AG09309 (cell line): ENCODE measurements at places on chromosomes 2 and 18.

GRCh38 chr18:49668574-49669275, 106.9 kb downstream of the LIPG start:
- no peak for DNase-seq

DNA sequence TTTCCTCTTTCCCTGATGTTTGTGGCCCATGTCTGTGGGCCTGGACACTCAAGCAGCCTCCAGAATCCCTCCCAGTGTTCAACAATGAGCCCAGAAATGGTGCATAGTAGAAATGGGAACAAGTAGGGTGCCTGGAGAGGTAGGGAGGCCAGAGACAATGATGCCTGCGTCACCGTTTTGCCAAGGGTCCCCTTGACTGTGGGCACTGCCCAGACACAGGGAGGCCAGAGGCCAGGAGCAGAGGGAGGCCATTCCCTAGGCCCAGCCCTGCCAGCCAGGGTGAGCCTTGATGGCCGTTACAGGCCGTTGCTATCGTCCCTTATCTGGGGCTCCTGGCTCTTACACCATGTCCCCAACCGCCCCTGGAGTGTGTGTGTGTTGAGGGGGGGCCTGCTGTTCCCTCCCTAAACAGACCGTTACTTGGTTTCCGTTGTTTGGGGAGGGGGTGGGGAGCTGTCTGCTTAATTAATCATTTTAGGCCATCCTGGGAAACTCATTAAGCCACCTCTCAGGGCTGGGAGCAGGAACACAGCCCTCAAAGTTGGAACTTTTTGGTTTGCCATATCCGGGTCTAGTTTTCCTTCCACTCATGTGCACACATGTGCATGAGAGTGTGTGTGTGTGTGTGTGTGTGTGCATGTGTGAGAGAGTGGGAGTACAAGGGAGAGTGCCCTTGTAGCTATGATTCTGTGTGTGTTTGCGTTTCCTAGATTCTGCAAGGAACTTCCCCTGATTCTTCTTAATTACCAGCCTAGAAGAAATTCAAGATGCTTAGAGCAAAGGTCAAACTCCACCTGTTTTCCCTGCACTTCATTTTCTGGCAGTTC, 135.2 kb upstream of the HAAO start:
- DNase-seq: no peak

- DNase-seq: no peak
Measured at GRCh38 chr2:169348321-169349024, 13.9 kb downstream of the LRP2 start.

- DNase-seq: no peak
Measured at GRCh38 chr2:105744909-105745853, at the start of gene NCK2. Gene NCK2 (plus strand): TSS chr2:105744912. CDS start chr2:105855064, 110,152 bp downstream.

DNA sequence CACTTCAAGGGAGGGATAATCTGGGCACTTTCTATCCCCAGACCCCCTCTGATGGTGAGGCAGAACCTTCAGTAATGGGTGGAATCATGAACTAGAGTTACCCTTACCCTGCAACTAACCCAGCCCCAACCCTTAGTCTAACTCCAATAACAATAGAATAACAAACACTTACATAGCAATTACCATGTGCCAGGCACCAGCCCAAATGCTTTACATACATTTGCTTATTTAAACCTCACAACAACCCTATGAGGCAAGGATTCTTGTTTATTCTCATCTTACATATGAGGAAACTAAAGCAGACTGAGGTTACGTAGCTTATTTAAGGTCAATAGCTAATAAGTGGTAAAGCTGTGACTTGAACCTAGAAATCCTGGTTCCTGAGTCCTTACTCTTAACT, 132.8 kb downstream of the CYP26B1 start:
- no peak for DNase-seq

GRCh38 chr2:197131558-197131855, 179.1 kb downstream of the ANKRD44 start:
- DNase-seq: no peak

GRCh38 chr2:224941960-224942359, 100.3 kb downstream of the DOCK10 start:
- DNase-seq: no peak

- DNase-seq: peak; percentile 97
Measured at GRCh38 chr18:79484661-79485621, 89.2 kb downstream of the NFATC1 start.

DNA sequence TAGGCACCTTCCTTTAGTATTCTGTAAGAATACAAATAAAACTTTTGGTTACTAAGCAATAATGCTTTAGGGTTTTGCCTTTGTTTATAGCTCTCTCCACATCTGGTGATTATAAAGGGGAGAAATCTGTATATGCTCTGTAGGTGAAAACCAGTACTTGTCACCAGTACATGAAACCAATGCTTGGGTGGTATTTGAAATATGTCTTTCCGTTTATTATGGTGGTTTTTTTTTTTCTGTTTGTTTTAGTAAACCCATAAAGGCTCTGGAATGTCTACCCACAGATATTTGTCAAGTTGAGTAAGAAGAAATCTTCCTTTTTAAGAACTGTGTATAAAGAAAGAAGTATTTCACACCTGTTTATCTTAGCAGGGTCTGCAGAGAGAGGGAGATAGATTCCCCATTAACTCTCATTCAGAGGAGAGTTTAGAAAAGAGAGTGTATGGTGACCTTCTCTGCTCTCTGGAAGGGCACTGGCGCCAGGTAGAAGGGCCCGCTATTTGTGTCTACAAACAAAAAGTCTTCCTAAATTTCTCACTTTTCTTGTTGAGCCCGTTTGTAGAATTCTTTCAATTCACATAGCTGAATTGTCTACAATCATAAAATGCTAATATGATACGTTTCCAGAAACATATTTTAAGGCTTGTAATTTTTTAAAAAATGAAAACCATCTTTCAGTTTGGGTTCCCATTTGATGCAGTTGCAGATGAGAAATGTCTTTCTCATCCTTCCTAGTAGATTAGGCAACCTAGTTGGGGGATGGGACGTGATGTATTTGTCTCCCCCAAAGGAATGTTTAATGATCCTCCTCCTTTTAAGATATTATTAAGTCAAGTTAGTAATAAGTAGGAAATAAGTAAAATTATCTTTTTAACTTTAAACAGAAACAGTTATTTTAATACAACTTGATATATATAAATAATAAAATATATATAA, 33.9 kb downstream of the MAP3K20 start:
- peak; percentile 76 for DNase-seq

GRCh38 chr2:147438882-147439281, 405.9 kb upstream of the ACVR2A start:
- DNase-seq: no peak

- no peak for DNase-seq
Measured at GRCh38 chr2:239644011-239644410, 243.2 kb upstream of the HDAC4 start.

- no peak for DNase-seq
Measured at GRCh38 chr18:75478996-75479880, 51.7 kb upstream of the SMIM21 start.

GRCh38 chr2:35035883-35036282, 1319.7 kb upstream of the CRIM1 start:
- no peak for DNase-seq

DNA sequence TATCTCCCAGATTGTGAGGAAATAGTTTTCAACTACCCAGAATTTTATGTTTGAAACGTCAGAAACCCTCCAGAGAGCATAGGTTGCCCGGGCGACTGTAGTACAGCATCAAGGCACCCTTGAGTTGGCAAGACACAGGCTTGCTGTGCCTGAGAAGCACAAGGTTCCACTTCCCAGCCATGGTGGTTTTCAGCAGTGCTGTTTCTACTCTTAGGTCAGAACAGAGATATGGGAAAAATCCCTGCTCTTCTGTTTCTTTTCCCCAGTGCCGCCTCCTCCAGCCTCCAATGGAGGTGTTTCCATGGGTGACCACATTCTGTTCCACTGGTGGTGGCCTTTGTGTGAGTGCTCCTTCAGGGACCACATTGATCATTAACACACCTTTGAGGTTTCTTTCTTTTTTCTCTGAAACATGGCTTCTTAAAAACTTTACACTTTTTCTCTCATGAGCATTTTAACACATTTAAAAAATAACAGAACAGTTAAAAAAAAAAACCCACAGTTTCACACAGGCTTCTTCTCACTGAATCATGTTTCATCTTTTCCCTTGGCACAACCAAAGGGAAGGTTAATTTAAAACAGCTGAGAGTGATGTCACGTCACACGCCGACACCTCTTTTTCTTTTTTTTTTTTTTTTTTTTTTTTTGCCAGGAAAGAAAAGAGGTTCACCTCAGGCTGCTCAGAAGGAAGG, 229.3 kb upstream of the HDAC4 start:
- DNase-seq: no peak

GRCh38 chr2:37616677-37617005, 54.8 kb downstream of the CDC42EP3 start:
- DNase-seq: peak; percentile 80

DNA sequence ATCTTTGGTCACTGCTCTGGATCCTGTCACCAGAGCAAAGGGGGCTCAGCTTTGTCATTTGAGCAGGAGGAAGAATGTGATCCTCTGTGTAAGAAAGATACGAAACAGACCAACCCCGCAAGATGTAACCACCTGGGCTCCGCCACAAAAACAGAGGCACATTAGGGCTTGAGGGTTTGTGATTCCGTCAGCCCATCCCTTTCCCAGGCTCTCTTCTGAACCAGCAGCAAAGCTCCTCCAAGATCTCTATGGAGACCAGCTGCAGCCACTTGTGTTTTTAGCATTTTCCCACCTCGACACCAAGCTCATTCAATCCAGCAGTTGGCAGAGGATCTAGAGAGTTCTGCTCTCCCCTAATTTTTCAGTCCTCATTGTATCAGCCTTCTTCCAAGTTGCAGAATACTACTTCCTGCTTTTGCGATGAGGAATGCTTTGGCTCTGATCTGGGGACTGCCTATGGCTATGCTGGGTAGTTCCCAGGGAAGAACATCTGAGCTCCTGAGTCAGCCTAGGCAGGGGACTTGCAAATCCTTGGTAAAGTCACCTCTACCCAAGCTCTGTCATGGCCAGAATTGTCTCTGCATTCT, 139.6 kb upstream of the RAB12 start:
- DNase-seq: peak; percentile 18

GRCh38 chr2:20008703-20009102, 3.8 kb downstream of the MATN3 start:
- no peak for DNase-seq

GRCh38 chr2:233033672-233034071, 1.2 kb downstream of the NEU2 start:
- no peak for DNase-seq

- DNase-seq: no peak
Measured at GRCh38 chr2:8252997-8253694, 428.7 kb upstream of the ID2 start.

DNA sequence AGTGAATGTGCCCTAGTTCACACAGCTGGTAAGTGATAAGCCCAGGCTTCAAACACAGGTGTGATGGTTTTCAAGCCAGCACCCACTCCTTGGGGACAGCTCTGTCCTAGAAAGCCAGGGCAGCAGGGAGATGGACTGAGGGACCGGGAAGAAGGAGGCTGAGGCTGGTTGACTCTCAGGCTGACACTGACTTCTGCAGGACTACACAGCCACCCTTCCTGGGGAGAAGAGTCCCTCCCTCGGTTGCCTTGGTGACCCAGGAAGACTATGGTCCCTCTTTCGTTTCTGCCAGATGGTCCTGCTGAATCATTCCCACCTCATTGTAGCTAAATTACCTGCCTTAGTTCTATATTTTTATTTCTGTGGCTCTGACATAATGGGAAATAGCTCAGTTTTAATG, 11.3 kb upstream of the FSHR start:
- no peak for DNase-seq

- no peak for DNase-seq
Measured at GRCh38 chr2:85221067-85221691, 88.0 kb downstream of the TCF7L1 start.

- DNase-seq: no peak
Measured at GRCh38 chr2:158740127-158740526, 55.0 kb upstream of the DAPL1 start.

DNA sequence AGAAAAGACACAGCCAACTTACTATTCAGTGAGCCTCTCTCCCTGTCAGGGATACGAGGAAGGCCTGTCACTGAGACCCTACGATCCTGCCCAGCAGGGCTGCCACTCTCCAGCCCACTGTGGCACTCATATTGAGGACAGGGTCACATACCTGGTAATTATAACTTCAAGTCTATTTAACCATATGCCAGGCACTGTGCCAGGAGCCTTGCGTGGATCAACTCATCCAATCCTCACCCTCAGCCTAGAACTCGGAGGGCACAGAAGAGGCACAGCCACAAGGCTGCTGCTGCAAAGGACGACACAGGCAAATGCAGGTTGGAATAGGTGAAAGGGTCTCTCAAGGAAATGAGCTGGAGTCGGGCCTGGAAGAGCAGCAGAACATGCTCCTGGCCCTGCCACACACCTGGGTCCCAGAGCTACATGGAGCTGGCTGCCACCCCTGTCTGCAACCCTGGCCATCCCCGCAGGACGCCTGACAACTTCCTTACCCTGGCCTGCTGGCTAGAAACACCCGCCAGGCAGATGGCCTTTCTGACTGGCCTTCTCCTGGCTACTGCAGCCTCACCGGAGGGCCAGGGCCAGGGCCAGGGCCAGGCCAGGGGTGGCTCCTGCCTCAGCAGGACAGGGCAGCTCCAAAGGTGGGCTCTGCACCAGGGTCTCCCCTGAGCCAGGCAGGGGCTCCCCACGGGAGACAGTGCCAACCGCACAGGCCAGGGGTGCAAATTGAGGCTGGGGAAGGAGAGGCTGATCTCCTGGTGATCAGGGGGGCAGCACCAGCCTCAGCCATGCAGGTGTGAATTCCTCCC, 32.1 kb upstream of the SLC66A3 start:
- no peak for DNase-seq

DNA sequence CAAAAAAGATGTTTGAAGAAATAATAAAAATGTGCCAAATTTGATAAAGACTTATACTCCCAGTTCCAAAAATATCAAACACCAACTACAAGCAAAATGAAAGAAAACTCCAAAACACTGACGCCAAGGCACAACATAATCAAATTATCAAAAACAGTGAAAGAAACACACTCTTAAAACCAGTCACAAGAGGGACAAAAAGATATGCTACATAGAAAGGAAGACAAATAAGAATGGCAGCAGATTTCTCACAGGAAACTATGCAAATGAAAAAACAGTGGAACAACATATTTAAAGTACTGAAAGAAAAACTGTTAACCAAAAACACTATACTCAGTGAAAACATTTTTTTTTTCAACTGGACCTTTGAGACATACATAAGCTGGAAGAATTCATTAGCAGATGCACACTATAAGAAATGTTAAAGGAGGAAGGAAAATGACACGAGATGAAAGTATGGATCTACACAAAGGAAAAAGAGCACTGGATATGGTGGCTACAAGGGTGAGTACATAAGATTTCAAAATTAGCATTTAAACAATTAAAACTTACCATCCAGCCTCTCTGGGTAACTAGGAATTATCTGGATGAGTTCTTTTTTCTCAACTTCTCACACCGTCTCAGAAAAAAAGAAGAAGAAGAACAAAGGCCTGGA, 94.0 kb upstream of the ACVR1C start:
- no peak for DNase-seq

- no peak for DNase-seq
Measured at GRCh38 chr2:10004401-10004800, 38.9 kb upstream of the KLF11 start.

DNA sequence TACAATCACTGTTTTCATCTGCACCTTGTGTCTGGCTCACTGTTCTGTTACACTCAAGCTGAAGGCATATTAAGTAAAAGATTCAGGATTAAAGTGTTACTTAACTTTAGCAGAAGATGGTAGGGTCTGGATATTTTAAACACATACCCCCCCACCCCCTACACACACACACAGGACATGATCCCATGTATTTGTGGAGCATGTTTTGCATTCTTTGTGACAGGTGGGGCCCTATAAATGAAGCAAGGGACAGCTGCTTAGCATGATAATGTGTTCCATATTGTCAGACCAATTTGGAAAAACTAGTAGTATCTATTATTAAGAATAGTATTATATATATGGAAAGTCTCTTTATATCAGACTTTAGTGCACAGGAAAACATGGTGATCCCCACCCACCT, 335.2 kb upstream of the TNP1 start:
- DNase-seq: no peak

GRCh38 chr2:217662984-217663602, 339.7 kb downstream of the TNS1 start:
- DNase-seq: no peak
